ENCODE measurements at places on chromosomes 6 and 20.
A peak's percentile ranks its signal among the peaks of the same experiment; 100 is the strongest.

DNA sequence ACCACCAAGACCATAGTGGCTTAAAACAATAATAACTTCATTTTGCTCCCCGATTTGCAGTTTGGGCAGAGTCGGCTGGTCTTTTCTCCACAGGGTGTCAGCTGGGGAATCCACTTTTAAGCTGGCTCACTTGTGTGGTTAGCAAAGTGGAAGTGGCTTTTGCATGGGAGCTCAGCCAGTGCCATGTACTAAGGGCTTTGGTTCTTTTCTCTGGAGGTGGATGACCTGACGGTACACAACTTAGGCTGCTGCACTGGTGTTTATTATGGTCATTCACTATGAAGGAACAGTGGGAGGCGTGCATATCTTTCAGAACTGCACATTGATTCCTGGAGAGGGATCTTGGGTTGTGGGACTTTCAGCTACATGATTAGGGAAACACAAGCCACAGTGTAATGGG is 141.0 kb downstream of the OR2B2 start:
- no peak for DNase-seq

DNA sequence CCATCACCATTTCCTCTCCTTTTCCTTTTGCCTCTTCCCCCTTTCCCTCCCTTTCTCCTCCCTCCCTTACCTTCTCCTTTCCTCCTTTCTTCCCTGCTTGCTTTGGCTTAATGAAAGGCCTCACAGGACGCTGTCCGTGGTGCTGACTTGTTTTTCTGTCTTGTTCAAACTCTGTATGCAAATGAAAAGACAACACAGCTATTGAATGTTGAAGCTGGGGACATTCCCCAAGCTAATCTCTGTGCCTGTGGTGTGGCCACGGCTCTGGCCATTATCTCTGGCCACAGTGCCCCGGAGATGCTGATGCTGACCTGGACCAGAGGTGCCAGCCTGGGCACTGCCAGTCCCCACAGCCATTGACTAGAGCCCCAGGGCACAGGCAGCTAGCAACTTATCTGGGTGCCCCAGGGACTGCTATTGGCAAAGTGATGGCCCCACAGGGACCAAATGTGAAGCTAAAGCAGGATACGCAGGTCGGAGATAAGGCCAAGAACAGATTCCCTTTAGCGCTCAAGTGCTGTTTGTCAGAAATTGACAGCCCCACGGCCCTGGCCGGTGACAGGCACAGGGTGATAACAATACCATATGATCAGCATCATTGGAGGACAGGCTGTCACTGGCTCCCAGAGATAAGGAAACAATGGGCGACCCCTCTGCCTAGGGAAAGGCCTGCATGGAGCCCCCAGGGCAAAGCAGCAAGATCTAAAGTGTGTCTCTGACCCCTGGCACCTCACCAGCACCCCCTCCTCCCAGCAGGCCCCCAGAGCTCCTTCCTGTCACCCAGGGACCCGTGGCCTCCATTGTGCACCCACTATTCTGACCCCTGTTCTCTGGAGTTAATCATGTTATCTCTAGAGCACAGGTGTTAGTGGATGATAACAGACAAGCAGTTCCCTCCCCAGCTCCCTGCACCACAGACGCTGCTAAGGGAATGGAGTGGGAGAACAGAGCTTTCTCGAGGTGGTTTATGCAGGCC is 31.6 kb upstream of the SLC32A1 start:
- DNase-seq = peak; percentile 64

- DNase-seq = peak; percentile 2
These were observed 25.1 kb upstream of the SLC17A3 start for GRCh38 chr6:25899123-25899522.

- DNase-seq = no peak
These were observed 30.1 kb downstream of the CDYL start for GRCh38 chr6:4806337-4806725.

- DNase-seq = no peak
These were observed 15.7 kb downstream of the ADISSP start for GRCh38 chr20:3751675-3752385.

GRCh38 chr20:8646716-8647115 is 422.2 kb upstream of the PLCB4 start:
- peak; percentile 34 for DNase-seq

GRCh38 chr6:68633972-68634725 is 933 bp upstream of the ADGRB3 start:
- DNase-seq = no peak

DNA sequence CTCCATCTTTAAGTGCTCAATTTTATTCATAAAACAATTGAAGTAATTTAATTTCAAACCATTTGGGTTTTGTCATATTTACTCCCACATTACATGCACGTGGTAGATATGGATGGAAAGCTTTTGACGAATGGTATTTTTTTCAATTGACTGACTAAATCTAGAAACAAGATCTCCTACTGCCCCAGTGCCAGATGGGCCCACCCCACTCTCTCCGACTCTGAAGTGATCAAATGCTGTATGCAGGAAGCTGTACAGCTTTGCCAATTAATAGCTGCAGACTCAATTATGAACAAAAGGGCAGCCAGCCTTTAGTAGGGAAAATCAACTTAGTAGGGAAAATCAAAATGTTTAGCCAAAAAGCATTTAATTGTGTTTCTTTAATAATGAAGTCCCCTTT is 46.2 kb downstream of the PACRG start:
- DNase-seq = no peak

- DNase-seq = no peak
These were observed 49.4 kb upstream of the ARMC2 start for GRCh38 chr6:108798670-108799353.

DNA sequence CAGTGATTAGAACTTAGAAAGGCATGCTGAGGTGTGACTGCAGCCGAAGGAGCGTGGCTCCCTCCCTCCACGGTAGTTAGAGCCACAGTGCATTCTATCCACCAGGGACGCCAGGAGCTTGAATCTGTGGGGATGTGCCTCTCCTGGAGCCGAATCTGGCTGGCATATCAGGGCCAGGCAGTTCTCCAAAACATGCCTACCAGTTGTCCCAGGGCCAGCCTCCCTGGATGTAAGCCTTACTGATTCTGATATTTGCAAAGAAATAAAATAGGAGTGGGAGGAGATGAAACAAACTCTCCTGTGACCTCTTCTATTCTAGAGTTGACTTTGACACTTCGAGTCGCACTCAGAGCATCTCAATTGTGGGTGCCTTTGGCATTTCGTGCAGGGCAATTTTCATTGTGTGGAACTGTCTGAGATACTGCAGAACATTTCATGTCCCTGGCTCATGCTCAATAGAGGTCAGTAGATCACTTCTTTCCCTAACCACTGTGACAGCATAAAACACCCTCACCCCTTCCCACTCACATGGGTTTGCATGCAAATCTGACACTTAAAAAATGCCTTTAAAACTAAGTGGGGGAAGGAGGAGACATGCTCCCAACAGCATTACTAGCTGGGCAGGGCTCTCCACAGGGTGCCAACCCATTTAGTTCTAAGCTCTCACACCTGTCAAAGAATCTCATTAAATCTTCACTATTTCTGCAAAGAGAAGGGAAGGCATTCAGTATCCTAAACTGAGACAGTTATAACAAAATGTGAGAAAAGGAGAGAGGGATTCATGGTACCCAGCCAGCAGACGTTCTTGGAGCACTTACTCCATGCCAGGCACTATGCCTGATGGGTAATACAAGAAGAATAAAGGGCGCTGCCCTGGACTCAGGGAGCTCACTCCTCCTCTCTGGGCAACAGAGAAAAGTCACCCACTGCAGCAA is 378.9 kb downstream of the PREX1 start:
- DNase-seq = no peak

DNA sequence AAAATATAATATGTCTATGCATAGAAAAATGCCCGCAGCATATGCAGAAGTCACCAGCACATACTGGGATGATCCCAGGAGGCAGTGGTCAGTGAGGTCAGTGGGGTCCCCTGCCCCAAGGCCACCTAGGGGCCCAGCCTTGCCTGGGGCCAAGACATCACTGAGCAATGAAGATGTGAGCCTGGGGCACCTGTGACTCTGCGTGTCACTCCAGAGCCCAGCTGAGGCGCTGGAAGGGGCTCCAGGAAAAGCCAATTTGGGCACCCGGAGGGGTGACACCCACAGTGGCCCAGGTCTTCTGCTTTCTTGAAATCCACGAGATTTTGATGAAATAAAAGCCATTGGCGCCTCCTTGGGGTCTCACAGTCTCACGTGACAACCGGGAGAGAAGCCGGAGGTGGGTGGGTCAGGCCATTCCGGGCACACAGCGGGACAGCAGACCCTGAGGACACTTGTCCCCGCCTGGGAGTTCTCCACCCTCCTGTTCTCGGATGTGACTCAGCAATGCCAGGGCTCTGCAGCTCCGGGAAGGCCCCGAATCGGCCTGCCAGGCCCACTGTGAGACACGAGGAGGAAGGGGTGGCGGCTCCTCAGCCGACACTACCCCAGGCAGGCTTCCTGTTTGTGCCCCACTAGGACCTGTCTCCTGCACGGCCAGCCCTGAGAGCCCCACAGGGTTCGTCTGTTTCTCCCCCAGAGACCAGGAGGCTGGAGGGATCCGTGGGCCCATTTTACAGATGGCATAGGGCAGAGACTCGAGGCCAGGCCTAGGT is 24.4 kb upstream of the SLCO4A1 start:
- DNase-seq = no peak

- no peak for DNase-seq
These were observed 642.1 kb upstream of the FLRT3 start for GRCh38 chr20:14979453-14979986.

DNA sequence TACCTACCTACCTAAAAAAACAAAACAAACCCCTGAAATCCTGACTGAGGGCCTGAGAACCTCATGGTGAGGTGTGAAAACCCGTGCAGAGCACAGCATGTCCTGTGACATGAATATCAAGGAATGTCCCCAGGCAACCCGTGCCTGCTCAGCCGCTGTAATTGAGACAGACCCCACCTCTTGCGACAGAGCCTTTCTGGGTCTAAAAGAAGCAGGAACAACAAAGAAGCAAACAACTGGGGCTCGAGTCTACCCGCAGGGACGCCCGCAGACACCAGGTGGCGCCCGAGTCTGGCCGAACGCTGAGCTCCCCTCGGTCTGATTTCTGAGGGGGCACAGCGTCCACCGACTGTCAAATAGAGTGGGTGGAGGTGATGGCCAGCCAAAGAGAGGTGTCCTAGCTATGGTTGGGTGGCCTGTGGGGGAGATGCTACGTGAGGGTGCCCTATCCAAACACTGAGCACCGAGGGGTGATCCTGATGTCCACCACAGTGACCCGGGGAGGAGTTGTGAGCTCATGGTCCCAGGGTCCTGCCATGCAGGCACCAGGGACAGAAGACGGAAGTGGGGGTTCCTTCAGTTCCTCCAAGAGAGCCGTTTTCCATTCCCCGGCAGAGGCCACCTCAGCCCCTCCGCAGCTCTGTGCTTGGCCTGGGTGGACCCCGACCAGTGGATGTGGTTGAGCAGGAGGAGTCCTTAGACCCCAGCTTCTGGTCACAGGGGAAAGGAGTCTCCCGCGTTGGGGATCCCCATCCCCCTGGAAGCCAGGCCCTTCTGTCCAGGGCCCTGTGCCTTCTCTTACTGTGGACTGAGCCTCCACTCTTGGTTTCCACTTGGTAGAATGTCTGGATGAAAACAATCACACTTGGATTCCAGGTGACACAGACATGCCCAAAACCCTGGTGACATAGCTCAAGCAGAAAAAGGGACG is 268.2 kb downstream of the CDC5L start:
- DNase-seq = peak; percentile 77

- no peak for DNase-seq
These were observed 28.4 kb downstream of the ZNF217 start for GRCh38 chr20:53565254-53565653.

GRCh38 chr6:4030669-4031068 is 48.3 kb downstream of the FAM217A start:
- DNase-seq = no peak

DNA sequence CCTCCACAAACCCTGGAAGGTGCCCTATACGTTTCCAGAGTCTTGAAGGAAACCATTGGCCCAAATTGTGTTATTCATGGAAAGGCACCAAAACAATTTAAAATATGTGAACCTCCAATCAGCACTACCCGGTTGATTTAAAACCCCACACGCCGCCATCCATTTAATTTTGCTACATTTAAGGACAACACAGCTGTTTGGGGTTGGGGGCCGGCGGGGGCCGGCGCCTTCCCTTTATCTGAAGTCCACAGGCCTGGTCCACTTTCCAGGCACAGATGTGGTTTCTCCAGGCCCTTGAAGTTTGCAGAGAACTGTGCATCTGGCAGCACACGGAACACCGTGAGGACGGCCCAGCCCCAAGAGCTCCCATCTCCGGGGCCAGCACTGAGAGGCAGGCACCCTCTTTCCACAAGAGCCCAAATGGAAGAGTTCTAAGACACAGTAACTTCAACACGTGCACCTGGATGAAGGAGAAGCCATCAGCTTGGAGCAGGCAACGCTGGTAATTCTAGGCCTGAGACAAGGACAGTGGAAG is 16.8 kb upstream of the FRMD1 start:
- no peak for DNase-seq

- no peak for DNase-seq
These were observed 94.7 kb downstream of the CLIC5 start for GRCh38 chr6:45920819-45921511.

- DNase-seq = no peak
These were observed 30.4 kb downstream of the TGM2 start for GRCh38 chr20:38134427-38135270.

- no peak for DNase-seq
These were observed 85.2 kb upstream of the ANKEF1 start for GRCh38 chr20:9949563-9949962.

GRCh38 chr6:128932061-128932460 is 49.1 kb downstream of the LAMA2 start:
- peak; percentile 18 for DNase-seq

DNA sequence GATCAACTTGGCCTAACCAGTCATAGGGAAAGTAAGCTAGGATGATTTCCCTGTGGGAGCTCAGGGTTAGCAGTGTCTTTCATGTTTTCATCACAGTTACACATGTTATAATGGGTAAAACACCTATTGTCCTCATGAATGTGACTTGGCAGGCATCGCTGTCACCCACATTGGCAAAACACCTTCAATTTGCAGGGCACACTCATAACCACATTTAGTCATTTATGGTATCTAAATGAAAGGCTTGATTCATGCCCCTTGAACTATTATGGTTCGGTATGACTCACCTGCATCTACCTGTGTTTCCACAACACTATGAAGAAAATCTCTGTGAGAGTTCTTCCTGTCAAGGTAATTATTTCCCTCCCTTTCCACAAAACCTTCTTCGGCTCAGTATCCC is 49.2 kb downstream of the FRK start:
- no peak for DNase-seq

DNA sequence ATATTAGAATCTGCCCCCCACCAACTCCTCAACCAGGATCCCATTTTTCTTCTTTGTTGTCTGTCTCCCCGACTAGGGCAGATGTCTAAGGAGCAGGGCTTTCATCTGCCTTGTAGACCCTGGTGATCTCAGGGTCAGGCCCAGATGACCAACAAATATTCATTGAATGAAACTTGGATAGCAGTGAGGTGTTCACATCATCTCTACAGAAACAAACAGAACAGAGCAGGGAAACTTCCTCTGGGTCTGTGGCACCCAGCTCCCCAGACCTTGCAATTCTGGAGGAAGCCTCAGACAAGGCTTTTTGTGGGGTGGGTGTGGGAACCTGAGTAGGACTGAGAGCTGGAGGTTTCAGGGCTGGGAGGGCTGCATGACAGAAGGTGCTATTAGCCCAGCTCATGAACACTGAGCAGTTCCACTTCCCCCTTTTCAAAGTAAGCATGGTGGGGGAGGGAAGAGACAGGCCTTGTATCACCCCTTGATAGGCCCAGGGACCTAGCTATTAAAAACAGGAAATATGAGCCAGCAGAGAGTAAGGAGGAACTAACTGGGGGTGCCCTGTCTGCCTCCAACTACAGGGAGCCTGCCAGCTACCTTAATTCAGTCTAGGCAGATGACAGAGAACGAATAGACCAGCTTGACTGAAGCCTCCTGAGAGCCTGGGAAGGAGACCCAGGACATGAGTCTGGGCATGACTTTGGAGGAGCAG is 37.3 kb upstream of the TOP1 start:
- DNase-seq = no peak
